Activated naive CD4-positive, alpha-beta T cell (primary cell): ENCODE measurements at places on chromosomes 11 and 22.

DNA sequence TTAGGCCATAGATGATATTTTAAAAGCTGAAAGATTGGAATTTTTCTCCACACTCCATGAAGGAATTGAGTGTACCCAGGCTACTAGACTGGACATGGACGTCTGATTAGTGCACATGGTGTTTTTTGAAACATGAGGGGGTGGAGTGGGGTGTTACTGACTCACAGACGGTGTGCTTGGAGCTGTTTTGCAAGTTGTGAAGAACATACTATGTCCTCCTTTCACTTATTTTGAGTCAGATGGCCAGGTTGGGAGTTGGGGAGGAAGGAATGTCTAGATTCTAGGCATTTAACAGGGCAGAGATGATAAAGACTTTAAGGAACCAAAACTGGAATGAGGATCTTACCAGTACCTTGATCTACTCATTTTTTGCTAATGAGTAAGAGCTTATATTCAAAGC, 158.1 kb upstream of the MTNR1B start:
- no peak for DNase-seq

DNA sequence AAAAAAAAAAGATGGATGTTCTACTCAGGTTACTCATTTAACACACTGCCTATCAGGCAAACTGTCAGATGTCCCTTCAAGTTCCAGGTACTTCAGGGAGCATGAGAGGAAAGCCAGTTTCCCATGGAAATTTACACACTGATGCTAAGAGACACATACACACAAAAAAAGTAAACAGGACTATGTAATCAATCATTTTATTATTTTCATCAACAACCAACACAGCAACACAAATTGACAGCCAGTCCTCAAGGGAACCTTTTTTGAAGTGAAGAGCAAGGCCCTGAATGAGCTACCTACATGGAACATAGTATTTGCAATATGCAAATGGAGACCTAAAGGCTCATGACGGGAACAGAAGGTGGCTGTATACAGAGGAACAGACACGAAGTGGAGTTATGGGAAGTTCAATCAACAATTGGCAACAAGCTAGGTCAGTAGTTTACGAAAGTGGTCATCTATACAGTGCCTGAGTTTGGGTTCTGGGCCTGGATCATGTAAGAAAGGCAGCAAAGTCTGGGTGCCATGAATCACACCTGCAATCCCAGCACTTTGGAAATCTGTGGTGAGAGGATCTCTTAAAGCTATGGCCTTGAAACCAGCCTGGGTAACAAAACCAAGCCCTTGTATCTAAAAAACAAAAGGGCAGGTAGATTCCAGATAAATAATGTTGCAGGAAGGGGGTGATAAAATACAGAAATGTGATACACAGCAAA, 12.6 kb upstream of the WDR74 start:
- DNase-seq, result no peak

DNA sequence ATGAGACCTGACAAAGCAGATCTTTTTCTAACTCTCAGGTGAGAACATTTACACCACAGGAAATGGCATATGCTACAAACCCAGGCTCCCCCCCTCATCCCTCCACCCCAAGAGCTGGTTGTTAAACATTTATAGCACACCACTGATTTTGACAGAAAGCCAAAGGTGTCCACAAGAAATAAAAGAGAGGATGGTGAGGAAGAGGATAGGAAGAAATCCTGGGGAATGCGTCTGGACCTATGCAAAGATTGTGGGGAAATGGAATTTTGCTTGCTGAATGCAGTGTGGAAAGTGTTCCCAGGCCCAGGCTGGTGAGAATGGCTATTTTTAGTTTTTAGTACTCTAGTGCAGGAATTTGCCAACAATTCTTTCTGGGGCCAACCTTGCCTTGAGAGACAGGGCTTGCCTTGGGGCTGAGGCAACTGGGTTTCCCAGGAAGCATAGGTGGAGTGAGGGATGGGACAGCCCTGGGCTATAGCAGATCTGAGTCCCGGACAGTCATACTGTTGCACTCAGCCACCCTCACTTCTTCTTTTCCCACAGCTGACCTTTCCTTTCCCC, 163.9 kb downstream of the ADAMTS15 start:
- no peak for DNase-seq

- no peak for DNase-seq
These were observed 163.2 kb downstream of the BRD1 start for GRCh38 chr22:49664371-49664881.

DNA sequence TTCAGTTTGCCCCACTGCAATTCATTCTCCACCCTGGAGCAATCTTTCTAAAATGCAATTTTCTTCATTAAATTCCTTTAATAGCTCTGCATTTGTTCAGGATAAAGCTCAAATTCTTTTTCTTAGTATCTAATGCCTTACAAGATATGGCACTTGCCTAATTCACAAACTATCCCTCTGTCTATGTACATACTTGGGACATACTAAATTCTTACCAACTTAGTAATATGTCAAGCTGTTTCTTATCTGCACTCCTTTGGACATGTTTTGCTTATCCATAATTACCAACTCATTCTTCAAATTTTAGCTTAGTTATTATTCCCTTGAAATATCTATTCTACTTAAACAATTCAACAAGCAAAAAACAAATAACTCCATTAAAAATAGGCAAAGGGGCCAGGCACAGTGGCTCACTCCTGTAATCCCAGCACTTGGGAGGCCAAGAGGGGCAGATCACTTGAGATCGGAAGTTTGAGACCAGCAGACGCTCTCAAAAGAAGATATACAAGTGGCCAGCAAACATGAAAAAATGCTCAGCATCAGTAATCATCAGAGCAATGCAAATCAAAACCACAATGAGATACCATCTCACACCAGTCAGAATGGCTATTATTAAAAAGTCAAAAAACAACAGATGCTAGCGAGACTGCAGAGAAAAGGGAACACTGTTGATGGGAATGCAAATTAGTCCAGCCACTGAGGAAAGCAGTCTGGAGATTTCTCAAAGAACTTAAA, 96.9 kb downstream of the FAM76B start:
- DNase-seq, result no peak

DNA sequence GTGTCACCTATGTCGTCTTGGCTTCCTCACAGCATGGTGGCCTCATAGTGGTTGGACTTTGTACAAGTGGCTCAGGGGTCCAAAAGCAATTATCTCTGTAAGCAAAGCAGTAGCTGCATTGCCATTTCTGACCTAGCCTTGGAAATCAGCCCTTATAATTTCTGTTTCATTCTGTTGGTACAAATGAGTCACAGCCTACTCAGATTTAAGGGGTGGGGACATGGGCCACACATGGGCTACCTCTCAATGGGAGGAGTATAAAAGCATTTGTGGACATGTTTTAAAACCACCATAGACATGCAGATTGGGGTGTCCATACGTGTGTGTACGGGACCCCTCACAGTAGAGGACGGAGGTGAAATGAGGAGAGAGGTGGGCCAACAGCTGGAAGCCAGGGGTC, 41.6 kb downstream of the CHRDL2 start:
- no peak for DNase-seq

GRCh38 chr11:18321578-18321968, 367 bp downstream of the HPS5 start:
- no peak for DNase-seq

DNA sequence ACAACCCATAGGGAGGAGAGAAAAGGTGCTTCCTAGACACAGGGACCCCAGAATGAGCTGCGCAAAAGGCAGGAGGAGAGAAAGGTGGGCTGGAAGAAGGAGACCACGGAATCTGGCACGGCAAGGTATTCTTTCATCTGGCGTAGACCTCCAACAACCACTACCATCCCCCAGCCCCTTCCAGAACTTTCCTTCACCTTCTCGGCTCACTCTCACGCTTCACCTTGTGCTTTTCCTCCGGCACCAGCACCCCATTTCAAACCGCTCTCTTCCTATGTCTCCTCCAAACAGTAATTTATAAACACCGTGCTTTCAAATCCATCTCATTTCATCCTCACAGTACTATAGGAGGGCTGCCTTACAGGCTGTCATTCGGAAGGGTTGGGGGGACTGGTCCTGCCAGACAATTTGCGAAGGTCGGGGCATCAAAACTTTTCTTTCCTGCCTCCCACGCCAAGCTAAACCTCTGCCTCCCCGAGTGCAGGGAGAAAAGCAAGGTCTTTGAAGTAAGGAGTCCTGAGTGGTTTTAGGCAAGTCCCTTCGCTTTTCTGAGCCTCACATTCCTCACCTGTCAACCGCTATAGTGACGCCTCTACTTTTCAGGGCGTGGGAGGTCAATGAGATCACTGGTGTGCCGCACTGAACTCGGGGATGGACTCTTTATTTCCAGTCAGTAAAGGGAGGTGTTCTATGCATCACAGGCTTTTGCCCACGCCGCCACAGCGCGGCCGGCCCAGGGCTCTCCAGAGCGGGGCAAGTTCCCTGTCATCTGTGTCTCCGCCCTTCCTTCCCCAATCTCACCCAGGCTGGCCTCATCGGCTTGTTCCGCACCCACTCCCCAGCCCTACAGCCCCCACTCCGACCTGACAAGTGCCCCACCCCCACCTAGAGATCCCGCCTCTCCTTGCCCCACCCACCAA, 800 bp downstream of the KCTD21 start:
- DNase-seq, result no peak

- no peak for DNase-seq
These were observed 32.2 kb downstream of the ARAP1 start for GRCh38 chr11:72720047-72720446.

DNA sequence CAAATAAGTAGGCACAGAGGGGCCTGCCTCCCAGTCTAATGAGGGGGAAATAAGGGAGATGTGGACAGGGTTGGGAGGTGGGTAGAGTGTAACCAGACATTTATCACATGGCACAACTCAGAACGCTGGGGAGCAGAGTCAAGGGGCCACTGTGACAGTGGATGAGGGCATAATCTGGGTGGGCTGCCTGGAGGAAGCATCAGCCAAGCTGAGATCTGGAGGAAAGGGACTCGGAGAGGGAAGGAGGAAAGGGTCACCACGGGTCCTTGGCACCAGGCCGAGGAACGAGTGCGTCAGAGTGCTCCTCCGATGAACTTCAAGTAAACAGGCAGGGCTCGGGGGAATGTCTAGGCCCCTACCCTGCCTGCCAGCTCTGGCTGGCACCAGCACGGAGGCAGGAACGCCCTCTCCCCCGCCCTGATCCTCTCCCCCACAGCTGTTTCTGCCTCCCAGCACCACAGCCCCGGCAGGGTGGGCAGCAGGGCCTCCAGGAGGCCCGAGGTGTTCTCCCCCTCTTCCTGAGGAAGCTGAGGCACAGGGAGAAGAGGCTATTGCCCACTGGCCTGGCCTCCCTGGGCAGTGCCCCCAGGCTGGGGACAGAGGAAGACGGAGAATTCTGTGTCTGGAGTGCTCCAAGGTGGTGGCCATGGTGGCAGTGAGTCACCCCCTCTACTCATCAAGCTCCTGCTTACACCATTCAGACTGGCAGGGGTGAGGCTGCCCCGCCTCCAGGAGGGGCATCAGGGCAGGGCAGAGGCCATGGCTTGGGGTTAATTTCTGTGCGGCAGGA, 4.2 kb downstream of the ALDH3B1 start:
- no peak for DNase-seq

GRCh38 chr11:114426280-114426679, 13.0 kb upstream of the REXO2 start:
- DNase-seq, result no peak

- no peak for DNase-seq
These were observed 114.5 kb downstream of the FEZ1 start for GRCh38 chr11:125381499-125382044.

- no peak for DNase-seq
These were observed 8.7 kb downstream of the IFITM10 start for GRCh38 chr11:1741741-1742140.

DNA sequence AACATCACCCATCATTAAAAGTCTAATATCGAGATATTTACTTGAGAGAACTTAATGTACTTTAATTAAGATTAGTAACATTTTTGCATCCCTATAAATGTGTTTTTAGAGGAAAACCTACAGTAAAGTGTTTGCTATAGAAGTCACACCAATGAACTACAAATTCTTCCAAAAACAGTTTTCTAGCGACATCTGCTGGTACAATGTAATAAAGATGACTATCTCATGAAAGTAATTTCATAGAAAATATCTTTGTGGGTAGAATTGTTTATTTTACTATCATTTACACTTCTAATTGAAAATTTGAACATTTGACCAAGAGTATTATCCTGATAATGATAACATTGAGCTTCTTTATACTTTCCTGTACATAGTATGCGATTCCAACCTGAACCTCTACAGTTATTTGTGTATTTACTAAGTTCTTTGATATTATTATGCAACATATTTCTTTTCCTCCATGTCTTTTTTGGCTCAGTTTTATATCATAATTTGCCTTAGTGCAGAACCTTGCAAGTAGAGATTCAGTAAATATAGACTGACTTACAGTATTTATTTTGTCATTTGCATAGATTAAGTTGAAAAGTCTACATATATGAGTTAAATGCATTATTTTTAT, 252.7 kb downstream of the TMEM135 start:
- no peak for DNase-seq

DNA sequence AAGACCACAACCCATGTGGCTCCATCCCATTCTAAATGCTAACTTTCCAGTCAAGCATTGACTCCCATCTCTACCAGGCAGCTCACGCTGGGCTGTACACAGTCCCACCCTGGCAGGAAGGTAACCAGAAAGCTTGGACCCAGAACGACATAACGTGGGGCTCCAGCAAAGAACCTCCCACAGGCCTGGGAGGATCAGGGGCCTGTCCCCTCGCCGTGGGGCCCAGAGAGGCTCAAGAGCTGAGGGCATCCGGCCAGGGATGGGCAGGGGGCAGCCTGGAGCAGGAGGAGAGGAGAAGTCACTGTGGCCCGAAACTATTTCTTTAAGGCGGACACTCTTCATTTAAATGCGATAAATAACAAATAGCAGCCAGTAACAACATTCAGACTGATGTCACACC, 169.9 kb downstream of the SHANK2 start:
- no peak for DNase-seq

GRCh38 chr11:103870821-103871309, 165.6 kb upstream of the DDI1 start:
- DNase-seq, result no peak

- DNase-seq, result no peak
These were observed 197.5 kb downstream of the BARX2 start for GRCh38 chr11:129573161-129573560.

DNA sequence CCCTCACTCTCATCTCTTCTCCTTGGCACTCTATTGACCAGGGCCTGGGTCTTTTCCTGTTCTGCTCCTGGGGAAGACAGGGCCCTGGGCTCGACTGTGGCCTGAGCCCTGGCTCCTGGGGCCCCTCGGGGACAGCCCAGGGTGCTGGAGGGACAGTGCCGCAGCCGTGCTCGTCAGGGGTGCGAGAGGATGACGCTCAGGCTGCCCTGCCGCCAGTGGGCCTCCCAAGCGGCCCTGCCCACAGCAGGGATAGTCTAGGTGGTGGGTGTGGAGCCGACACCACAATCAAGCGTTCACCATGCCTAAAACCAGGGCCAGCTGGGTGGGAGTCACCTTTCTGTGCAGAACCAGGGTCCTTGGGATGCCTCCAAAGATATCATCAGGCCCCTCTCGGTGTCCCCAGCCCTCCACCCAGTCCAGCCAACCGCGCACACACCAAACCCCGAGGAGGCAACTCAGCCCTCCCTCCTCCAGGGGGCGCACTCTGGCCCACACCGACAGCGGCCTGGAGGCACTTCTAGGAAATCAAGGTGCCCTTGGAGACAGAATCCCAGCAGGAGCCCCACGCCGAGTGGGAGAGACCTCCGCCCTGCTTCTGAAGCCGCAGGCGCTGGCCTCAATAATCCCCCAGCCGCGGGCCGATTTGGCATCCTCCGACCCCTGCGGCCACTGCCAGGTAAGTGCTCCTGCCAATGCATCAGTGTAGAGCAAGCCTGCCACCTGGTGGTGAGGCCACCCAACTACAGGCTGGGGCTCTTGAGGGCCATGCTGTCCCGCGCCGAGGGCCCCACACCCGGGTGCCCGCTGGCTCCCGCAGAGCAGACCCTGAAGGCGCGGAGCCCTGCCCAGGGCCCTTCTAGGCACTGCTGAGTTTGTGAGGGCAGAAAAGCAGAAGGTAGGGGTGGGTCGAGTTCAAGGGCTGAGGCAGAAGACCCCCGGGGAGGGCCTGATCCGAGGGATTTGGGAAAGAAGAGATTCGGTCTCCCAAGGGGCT, 496.4 kb downstream of the BUD13 start:
- peak; percentile 58 for DNase-seq
